ENCODE measurements at places on chromosomes 1 and 21.

DNA sequence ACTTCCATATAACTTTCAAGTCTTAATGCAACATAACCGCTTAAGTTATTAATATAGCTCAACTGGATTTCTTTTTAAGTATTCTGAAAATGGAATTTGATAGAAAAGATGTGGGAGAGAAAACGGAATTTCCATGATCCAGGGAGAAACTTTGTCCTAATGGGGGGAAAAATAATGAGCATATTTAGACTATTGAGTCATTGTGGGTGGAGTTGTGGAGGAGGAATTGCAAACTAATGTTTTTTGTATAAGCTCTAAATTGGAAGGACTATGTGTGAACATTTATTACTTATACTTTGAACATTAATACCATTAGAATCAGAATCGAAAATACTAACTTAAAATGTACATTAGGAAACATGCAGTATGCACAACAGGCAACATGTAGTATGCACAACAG is 159.9 kb upstream of the NEGR1 start:
- DNase-seq, result no peak

GRCh38 chr21:28110074-28110473 is 882.6 kb downstream of the LTN1 start:
- DNase-seq, result no peak

DNA sequence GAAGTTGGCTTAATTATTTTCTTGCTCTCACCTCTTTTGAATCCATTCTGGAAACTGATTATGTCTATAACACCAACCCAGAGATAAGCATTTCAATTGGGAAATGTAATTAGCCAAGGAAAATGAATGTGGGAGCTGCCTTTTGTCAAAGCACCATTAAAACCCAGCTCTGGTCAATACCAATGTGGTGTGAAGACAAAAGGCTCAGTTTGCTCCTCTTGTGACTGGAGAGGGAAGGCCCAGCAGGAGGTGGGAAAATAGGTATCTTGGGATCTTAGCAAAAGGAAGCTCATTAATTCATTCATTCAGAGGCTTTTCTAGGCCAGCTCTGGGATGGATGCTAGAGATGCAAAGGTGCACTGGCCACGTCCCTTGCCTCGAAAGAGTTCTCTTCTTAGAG is 75.0 kb upstream of the SELENON start:
- no peak for DNase-seq

DNA sequence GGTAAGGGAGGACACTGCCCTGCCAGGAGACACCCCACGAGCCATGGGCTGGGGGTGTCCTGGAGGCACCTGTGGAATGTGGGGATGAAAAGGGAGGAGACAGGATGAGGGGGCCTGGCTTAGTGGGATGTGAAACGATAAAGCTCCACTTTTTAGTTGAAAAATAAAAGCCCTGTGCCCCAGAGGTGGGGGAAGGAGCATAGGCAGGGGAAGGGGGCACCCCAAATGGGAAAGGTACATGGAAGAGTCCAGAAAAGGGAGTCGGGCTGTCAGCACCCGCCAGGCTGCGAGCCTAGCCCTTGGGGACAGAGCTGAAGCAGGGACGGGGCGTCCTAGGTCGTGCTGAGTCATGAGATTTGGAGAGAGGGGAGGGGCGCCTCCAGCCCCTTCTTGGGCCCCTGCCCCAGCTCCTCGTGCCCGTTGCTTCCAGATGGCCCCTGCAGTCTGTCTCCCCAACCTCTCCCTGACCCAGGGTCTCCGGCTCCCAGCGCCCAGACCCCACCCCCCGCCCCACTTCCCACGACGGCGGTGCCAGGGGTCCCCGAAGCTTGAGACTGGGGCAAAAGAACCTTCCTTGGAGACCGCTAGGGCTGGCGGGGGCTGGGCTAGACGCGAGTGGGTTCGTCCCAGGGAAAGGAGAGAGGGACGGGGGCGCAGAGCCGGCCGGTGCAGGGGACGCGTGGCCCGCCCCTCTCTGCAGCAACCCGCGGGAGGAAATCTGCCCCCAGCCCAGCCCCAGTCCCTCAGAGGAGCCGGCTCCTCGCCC is 795 bp downstream of the SYT2 start:
- no peak for DNase-seq

DNA sequence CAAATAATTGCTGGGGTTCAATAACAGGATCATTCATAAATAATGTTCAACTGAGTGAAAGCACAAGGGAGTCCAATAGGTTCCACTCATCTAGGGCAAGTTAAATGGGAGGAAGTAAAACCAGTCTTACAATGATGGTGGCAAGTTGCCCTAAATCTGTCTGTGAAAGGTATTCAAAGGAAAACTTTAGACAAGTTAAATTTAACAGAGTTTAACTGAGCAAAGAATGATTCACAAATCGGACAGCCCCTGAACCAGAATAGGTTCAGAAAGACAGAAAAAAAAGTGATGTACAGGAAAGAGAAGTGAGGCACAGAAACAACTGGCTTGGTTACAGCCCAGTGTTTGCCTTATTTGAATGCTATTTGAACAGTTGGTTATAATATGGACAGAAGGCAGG is 183.5 kb upstream of the ADGRL4 start:
- DNase-seq, result no peak

GRCh38 chr1:203342192-203342940 is 8.6 kb downstream of the FMOD start:
- DNase-seq, result peak; percentile 47

GRCh38 chr21:26946744-26947446 is 20.0 kb downstream of the ADAMTS5 start:
- no peak for DNase-seq

- no peak for DNase-seq
Observed at GRCh38 chr1:64072089-64072793, 131.2 kb upstream of the UBE2U start.

- DNase-seq, result no peak
Observed at GRCh38 chr1:107842241-107842640, 122.7 kb downstream of the VAV3 start.

GRCh38 chr1:205939690-205940330 is 3.4 kb downstream of the SLC26A9 start:
- peak; percentile 8 for DNase-seq

DNA sequence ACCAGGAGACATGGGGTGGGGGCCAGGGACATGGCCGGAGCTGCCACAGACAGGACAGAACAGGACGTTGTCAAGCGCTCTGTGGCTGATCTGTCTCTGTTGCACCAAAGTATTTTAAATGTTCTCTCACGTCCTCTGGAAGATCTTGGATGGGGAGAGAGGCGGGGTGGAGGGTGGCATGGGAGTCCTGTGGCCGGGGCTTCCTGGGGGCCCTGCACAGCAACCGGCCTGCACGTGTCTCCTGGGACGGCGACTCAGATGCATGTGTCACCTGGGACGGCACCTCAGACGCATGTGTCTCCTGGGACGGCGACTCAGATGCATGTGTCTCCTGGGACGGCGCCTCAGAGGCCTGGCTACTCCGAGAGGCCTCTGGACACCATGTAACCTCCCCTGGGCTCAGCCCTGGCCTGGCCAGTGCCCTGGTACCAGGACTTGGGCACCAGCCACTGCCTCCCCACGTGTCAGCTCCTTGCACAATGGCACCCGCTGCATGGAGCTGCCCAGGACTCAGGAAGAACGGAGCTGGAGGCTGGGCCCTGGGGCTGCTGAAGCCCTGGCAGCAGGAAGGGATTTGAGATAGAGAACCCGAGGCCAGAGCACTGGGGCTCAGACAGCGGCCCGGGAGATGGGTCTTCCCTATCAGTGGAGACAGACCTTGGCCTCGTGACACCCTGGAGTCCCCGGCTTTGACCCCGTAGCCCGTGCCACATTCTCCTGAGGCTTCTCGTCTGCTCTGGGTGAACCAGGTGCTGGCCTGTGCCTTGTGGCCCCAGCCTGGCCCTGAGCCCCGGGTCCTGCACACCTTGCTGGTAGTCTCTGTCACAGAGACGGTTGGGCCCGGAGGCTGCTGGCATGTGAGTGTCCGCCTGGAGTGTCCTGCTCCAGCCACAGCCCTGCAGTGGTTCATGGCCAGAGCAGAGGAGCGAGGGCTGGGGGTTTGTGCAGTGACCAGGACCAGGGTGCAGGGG is 14.7 kb upstream of the SLC19A1 start:
- no peak for DNase-seq

- DNase-seq, result no peak
Observed at GRCh38 chr1:209630383-209631225, 21.6 kb downstream of the LAMB3 start.

DNA sequence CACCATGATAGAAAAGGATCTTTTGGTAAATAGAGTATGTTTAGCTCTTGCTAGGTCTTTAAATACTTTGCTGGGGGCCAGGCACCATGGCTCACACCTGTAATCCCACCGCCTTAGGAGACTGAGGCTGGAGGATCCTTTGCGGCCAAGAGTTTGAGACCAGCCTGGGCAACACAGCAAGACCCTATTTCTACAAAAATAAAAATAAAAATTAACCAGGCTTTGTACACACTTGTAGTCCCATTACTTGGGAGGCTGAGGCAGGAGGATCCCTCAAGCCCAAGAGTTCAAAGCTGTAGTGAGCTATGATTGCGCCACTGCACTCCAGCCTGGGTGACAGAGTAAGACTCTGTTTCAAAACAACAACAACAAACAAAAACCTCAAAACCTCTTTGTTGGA is 1.1 kb upstream of the KCNE2 start:
- DNase-seq, result no peak

DNA sequence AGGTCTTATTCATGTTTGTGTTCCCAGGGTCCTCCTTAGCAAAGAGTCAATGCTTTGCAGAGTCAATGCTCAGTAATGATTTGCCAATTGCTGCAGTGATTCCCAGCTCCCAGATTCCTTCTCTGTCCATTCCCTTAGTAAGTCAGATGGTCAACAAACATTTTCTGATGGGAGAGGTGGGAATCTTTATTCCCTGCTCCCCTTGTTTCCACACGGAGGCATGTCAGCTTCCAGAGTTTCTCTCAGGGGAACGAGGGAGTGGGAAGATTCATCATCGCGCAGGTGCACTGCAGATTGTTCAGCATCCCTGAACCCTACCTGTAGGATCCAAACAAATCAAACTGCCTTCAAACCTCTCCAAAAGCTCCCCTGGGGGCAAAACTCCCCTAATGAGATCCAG is 7.5 kb upstream of the AHDC1 start:
- DNase-seq, result no peak

GRCh38 chr1:97352936-97353382 is 567.9 kb downstream of the DPYD start:
- no peak for DNase-seq

DNA sequence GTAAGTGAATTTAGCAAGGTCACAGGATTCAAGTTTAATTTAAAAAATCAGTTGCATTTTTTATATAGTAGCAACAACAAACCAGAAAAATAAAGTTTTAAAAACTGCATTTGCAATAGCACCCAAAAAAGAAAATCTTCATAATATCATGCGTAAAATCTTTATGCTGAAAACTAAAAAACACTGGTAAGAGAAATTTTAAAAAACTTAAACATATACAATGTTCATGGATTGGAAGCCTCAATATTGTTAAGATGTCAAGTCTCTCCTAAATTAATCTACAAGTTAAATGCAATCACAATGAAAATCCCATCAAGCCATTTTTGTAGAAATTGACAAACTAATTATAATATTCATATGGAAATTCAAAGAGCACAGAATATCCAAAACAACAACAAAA is 65.6 kb downstream of the ENAH start:
- no peak for DNase-seq

DNA sequence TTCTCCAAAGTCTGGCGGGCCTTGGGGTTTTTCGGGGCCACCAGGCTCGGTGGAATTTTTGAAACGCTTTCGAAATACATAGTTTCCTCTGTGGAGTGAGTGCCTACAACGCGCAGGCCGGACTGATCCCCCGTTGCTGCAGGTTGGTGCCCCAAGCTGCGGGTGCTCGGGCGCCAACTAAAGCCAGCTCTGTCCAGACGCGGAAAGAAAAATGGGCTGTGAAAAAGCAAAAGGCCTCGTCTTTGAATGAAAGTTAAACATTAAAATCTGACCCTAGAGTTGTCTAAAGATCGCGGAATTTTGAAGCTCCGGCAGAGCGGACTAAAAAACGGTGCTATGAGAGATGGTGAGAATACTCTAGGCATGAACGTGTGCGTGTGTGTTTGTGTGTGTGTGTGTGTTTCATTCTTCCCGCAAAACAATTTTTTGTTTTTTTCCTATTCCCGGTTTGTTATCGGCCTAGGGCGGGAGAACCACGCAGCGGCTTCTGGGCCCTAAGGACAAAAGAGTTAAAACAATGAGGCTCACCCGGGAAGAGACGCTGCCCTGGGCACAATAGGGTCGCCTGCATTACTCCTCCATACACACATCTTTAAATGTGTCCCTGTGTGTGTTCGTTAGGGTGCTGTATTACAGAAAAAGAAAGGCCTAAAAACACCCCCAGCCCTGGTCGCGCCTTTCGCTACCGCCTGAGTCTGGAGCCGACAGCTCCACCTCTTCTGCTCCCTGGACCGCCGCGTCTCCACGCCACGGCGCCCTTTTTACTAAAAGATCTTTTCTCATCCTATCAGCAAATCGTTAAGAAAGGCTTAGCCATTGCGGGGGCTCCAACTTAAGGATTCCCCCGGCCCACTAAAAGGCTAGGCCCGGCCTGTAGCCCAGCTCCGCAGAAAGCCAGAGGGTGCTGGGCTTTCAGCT is 3.2 kb downstream of the TBX15 start:
- DNase-seq, result no peak

DNA sequence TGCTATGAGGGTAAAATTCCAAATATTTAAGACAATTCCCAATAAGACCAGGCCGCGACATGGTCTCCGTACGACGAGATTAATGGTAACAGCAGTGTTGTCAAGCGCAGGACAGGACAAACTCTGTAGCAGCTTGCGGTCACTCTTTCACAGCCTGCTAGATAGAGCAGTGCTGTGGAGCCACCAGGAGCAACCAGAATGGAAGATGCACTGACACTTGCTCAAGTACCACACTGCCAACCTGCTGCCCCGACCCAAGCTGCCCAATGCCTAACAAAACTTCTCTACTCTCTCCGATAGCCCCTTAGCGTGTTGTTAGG is 636 bp downstream of the WARS2 start:
- no peak for DNase-seq

- no peak for DNase-seq
Observed at GRCh38 chr1:94846308-94846707, 26.2 kb downstream of the SLC44A3 start.

Data from activated CD4-positive, alpha-beta T cell treated with anti-CD3 and anti-CD28 coated beads, Interleukin-10, Interleukin-2, amounts not matched to agents 100 ng/mL and 50 ng/mL, durations not matched to agents 16 hours and 8 hours (primary cell).